ENCODE measurements at places on chromosomes 1 and 21.
A peak's percentile ranks its signal among the peaks of the same experiment; 100 is the strongest.

- DNase-seq: no peak
Measured at GRCh38 chr1:119895102-119895501, 1.2 kb downstream of the ADAM30 start.

DNA sequence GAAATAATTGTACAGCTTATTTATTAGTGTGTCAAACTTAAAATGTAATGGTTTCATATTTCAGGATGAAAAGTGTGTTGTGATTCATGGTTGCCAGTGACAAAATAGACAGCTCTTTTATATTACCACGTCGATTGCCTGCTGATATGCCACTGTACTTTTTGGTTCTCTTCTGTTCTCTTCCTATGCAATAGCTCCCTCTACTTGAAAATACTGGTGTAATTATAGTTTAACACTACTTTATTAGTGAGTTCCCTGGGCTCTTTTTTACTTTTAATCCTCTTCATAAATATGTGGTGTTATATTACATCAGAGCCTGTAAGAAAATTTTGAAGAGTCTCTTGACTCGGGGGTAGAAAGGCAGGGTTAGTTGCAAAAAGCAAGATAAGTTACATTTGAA, 111.3 kb downstream of the PATJ start:
- no peak for DNase-seq

- DNase-seq: peak; percentile 68
Measured at GRCh38 chr1:155981266-155982088, 3.1 kb upstream of the ARHGEF2 start.

DNA sequence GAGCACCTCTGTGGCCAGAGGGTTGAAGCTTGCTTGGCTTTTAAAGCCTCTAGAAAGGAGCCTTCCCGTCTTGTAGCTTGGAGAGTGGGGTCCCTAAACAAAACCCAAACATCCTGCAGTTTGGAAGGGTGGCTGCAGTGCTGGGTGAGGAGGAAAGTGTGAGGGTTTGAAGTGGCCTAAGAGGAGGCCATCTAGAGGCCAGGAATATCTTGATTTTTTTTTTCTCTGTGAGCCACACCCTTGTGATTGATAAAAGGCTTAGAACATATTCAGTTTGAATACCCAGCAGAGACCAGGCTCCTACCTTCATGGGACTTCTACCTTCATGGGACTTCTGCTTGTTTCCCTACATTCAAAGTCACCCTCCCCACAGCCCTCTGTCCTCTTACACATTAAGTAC, 37.3 kb upstream of the PIGV start:
- no peak for DNase-seq

DNA sequence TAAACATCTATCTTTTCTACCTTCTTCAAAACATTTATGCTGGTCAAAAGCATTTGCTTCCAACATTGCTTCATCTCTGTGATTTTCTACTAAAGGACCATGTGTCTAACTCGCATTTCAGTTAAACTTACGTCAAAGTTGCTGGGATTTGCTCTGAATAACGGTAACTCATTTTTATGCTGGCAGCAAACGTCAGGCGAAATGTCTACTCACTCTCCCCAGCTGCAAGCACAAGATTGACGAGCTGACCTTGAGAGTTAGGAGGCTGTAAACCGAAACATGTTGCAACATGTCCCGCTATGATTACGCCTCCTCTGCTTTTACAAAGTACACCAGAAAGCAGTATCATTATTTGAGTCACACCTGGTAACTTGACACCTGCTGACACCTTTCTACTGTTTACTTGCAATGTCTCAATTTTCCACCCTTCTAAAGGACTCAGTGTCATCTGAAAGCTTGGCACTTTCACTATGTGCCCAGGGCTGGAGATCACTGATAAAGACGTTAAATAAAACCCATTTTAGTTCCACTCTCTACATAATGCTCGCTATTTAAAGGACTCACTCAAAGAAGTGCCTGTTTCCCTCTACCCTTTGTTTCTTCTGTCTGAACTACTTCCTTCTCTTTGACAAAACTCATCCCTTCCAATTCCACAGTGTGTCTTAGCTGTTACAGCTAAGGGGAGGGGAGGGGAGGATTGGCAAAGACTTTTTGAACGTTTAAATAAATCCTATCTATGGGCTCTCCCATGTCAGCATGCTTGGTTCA, 111.9 kb downstream of the PTPN14 start:
- peak; percentile 48 for DNase-seq

GRCh38 chr1:76868154-76868882, 1.0 kb downstream of the ST6GALNAC5 start:
- peak; percentile 46 for DNase-seq

DNA sequence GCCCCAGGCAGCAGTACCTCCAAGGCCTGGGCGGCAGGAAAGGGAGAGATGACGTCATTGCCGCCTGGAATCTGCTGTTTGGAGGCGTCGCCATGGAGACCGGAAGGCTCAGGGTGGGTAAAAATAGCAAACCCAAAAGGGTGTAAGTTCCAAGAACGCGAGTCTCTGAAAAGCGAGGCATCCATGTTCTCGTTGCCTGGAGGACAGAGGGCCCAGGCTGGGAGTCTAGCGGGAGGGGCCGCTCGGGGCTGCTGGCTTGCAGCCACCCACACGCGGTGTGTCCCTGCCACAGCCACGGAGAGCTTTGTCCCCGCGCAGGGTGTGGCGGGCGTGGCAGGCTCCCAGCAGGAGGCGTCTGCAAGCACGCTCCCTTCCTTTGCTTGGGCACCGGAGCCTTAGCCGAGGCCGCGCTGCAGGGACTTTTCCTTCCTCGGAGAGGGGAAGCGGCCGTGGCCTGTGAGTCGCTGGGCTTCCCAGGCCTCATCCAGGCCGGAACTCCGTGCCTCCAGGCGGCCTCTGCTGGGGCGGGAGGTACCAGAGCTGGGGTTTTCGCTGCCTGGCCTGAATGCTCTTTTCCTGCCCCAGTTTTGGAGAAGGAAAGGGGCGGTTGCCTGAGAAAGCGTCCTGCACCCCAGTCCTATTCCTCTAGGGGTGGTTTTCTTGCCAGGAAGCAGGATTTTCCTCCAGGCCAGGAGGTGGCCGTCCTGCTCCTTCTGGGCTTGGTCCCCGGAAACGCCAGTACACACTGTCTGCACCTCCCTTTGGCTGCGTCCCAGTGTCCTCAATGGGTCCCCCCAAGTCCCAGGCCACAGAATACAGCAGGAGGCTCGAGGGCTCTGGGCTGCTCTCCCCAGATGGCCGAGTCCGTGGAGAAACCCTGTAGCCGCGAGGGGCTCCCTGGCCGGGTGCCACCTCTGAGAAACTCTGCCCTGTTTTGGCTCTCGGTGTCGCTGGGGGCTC, 15.3 kb upstream of the SKI start:
- DNase-seq: peak; percentile 85

GRCh38 chr1:18486195-18486594, 5.5 kb downstream of the KLHDC7A start:
- DNase-seq: no peak

DNA sequence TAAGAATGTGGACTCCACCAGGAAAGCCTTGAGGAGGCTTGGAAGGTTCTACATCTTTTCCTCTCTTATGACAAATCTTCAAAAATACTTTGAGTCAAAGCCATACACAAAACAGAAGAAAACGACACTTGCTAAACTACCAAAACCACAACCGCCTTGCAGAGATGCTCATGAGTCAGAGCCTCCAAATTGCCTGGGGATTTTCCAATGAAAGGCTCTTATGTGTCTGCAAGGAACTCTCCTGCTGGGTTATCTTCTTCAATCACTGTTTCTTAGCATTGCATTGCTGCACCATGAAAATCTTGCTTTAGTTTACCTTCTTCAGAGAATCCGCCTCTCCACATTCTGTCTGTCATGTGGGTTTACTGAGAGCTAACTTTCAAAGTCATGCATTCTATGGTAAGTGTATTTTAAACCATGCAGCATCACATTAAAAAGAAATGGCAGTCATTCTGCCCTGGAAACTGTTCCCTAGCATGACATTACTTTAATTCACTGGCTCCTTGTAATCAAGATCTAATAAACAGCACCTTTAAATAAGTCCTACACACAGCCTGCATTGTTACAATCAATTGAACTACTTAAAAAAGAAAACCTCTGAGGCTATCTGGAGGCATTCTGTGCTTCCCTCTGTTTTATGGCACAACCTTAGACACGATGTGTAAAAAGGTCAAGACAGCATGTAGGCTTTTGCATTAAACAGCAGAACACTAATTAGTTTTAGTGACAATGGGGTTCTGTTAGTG, 210.0 kb upstream of the FOXD3 start:
- DNase-seq: no peak

All from hematopoietic multipotent progenitor cell (in vitro differentiated cells).